ENCODE measurements at places on chromosomes 16 and 17.

GRCh38 chr17:82278786-82279391, 5.4 kb upstream of the CSNK1D start:
- no peak for DNase-seq

DNA sequence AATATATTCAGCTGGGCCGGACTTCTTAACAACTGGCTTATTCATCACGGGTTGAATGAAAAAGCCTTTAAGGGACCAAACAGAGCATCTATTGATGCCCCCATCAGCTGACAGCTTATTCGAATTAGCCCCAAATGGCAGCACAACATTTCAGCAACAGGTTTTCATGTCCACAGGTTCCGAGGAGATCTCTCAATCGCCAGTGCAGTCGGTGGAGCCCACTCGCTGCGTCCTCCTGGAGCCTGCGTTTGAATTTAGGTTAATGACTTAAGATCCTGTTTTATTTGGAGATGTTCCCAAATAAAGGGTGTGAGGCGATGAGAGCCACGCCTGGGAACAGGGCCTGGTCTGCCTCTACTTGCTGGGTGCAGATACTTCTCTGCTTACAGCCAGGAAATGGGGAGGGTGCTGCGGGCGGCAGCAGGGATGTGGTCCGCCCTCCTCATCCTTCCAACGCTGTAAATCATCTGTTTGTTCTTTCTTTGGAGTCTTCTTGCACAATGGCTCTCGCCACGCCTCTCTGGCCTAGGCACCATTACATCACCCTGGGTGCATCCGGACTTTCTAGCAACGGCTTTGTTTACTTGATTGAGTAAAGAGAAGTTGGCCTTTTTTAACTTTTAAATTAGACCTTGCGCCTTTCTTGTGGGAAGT, 22.6 kb downstream of the NDE1 start:
- peak; percentile 96 for DNase-seq

GRCh38 chr17:46013502-46014165, 14.6 kb downstream of the STH start:
- no peak for DNase-seq

DNA sequence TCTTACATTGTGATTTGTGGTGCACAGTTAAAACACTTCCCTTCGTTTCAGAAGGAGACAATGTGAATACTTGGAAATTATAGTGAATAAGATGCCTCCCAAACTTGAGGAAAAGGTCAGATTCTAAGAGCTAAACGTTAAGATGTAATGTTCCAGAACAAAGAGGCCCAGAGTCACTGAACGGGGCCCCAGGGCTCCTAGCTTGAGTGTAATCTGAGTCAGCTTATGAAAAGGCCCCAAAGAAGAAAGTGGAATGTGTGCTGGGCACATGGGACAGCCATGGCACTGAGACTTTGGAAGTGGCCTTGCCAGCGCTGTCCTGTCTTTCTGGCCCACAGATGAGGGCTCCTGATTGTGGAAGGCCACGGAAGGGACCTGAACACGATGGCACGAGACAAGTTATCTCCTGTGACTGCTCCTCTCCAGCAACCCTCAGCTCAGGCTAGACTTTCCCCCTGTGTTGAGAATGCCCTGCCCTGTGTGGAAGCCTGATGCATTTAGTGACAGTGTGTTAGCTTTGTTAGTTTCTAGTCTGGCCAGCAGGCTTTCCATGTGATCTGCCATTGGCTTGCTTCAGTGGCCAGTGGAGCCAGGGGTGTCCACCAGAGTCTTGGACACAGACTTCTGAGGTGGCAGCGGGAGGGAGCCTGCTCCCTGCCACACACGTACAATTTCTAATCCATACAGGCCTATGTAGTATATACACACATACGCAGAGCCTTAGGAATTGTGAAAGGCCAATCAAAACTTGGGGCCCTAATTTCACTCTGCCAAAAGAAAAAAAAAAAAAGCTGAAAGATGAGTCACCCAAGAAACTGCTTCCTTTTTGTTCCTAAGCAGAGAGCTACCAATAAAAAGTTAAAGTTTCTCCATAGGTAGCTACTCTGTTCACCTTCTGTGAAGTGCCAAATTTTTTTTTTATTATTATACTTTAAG, 13.1 kb downstream of the SPATA33 start:
- DNase-seq: no peak

GRCh38 chr17:9648521-9649110, 3.3 kb downstream of the USP43 start:
- no peak for DNase-seq
